NCI-H2107 (cell line): ENCODE measurements at places on chromosomes 13 and 19.
A peak's percentile ranks its signal among the peaks of the same experiment; 100 is the strongest.

GRCh38 chr19:8335343-8336071 is 7.6 kb downstream of the KANK3 start:
- DNase-seq: no peak

- no peak for DNase-seq
Measured at GRCh38 chr19:33686687-33687480, 65.1 kb downstream of the CHST8 start.

DNA sequence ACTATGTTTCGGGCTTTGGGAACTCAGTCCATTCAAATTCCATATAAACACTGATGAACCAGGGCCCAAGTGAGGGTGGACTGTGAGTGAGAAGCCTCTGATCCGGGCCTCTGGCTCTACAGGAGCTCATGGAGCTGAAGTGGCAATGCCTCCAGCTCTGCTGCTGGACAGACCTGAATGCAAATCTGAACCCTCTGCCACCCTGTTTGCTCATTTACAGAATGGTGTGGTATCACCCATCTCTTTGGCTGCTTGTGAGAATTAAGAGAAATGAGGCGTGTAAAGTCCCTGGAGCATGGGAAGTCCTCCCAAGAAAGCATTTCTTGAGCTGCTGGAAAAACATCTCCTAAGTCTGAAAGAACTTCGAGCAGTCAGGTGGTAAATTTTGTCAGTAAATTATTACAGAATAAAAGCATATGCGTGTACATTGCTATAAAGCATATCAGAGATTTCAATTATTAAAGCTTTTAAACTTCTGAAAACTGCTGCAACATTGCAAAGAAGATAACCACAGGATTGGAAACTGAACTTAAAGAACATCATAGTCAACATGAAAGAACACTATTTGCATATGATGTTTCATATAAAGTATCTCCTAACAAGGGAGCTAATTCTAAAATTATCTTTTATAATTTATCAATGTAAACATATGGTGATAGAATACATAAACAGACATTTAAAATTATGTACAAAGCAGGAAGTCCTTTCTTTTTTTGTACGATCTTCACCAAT is 369.0 kb downstream of the UQCRFS1 start:
- no peak for DNase-seq

DNA sequence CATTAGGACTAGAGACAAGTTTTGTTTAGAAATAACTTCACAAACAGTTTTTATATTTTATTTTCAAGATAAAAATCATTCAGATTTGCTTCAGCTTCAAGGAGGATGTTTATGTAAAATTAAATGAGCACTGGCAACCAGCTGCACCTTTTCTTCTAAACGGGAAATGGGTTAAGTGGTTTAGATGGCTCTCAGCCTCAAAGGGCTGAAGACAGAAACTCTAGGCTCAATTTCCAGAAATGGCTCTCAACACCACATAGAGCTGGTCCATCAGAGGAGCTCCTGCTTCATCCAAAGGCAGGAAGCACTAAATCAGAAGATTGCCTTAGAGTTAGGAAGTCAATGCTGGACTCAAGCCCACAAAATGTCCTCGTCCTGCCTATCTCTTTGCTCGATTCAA is 74.7 kb downstream of the ZNF429 start:
- no peak for DNase-seq

GRCh38 chr19:46471116-46471733 is at the start of gene PNMA8A:
TSS of gene PNMA8A (minus strand) at chr19:46471563. CDS start at chr19:46471035, 528 bp downstream.
- DNase-seq: peak; percentile 49

DNA sequence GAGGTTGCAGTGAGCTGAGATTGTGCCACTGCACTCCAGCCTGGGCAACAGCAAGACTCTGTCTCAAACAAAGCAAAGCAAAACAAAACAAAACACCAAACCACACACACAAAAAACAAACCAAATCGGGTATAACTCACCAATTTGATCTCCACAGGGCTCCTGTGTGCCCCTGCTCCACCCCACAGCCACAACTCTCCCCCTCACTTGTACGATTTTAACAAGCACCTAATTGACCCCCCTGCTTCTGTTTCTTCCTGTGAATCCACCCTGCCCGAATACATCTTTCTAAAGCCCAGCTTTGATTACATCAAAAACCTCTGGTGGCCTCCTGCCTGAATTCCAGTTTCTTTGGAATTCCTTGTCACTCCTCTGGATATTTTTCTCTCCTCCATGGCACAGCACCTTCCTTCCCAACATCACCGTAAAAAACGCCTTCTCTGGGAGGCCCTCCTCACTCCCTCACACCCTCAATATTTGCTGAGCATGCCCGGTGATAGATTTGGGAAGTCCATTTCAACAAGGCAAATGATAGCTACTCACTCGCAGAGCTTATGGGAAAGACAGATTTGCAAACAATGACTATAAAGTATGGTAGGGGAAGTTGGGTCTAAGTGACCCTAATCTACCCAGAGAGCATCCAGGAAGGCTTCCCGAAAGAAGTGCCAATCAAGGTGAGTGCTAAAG is 11.6 kb upstream of the RANBP3 start:
- DNase-seq: no peak

DNA sequence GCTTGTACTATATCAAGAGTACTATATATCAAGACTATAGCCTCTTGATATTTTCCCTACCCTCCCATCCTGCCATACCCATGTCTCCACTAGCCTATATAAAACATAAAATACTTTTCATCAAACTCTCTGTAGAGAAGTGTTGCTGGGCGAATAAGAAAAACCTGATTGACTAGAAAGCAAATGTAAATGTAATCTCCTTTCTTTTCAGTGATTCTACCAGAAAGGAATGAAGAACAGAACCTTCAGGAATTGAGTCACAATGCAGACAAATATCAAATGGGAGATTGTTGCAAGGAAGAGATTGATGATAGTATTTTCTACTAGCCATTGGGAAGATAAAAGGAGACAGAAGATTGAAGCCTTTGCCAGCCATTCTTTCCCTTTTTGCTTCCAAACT is 89.2 kb downstream of the KCNRG start:
- DNase-seq: no peak

DNA sequence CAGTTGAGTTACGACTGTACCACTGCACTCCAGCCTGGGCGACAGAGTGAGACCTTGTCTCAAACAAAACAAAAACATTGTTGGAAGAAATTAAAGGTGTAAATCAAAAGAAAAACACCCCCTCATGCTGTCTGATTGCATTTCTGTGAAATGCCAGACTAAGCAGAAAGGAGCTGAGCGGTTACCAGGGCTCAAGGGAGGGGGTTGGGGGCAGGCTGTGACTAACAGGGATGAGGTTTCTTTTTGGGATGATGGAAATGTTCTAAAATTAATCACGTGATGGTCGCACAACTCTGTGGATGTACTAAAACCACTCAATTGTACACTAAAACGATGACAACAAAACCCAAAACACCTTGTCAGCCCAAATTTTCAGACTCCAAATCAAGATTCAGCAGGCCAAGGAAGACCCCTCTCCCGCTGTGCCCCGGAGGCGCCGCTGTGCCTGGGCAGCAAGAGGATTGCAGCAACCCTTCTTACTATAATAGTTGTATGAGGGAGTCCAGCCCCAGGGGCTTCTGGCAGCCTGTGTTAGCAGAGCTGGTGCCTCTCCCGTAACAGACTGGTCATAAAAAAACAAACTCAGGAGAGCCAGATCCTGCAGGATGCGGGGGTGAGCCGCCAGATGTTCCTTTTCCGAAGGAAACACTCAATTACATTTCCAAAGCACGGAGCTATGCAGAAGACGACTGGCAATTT is 20.9 kb downstream of the CAPS start:
- DNase-seq: no peak

DNA sequence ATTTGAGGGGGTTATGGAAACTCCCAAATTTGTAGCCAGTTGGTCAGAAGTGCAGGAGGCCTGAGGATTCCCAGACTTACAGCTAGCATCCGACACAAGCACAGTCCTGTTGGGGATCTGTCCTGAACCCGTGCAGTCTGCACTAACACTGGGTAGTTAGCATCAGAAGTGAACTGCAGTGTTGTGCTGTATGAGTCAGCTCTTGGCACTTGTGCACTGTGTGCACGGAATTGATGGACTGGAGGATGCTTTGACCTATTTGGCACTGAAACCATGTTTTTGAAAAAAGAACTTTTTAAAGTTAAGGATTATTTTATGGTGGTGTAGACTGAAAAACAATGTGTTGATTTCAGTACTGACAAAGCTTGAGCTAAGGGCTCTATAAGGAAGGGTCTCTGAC is 279.0 kb downstream of the NHLRC3 start:
- DNase-seq: no peak

GRCh38 chr19:10226376-10227025 is 4.6 kb downstream of the S1PR2 start:
- no peak for DNase-seq

DNA sequence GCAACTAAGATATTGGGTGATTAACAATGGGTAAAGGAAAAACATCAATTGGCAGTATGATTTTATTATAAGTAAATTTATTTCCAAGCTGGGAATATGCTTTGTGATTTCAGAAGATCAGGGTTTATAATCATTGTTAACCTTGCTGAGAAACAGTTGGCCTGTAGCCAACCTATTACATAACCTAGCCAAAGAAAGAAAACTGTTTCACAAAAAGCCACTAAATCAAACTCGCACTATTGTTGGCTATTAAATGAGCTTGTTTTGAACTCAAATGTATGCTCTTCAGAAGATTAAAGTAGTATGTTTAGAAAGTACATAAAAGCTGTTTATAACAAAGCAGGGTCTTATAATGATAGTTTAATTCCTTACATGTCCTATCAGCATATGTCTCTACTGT is 151.7 kb downstream of the LHFPL6 start:
- peak; percentile 20 for DNase-seq

GRCh38 chr13:59890054-59890453 is 273.7 kb downstream of the DIAPH3 start:
- no peak for DNase-seq

DNA sequence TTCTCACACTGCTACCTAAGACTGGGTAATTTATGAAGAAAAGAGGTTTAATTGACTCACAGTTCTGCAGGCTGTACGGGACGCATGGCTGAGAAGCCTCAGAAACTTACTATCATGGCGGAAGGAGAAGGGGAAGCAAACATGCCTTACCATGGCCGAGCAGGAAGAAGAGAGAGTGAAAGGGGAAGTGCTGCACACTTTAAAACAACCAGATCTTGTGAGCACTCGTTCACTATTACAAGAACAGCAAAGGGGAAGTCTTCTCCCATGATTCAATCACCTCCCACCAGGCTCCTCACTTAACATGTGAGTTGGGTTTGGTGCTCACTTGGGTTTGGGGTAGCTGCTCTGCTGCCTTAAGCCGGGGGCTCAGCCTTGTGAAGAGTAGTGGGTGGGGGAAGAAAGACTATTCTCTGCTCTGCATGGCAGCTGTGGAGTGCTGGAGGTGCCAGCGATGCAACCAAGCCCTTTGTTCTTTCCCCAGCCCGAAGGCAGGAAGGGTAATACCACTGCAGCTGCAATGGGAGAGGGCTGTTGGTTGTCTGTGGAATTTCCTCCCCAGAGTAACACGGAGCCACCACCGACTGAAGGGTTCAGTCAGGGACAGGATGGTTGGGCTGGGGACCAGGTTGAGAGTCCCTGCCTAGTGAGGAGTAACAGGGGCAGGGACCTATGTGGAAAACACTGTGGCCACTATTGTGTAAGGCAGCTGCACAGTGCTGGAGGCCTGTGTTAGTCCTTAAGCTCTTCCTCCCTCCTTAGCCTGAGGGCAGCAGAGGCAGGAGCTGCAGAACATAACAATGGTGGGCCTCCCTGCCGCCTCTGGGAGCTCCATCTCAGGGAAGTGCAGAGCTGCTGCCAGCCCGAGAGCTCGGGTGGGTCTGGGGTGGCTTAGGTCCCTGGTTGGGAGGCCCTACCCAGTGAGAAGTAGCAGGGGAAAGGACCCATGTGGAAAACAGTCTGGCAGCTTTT is 1262.5 kb downstream of the EFNB2 start:
- no peak for DNase-seq

DNA sequence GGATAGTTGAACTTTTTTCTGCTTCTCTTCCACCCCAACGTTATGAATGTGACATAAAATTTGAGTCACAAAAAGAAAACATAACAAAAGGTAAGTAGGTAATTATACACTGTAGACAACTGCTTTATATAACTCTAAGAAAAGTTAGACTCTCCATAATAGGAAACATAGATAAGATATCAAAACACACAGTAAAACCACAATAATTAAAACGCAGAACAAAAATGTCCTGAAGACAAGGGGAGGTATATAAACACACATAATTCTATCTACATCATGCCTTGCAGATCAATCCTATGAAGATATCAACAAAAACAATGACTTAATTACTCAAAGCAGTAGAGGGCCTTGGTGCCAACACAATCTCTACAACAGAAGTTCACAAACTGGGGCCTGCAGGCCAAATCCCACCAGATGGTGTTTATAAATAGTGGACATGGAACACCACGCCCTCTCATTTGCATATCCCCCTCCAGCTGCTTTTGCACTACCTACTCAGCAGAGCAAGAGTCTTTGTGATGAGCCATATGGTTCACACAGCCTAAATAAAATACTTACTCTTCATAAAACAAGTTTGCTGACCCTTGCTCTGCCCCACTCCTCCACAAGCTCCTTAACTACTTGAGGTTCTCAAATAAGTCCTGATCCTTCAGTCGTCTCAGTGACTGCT is 254.7 kb downstream of the KLF12 start:
- DNase-seq: no peak

GRCh38 chr13:42272804-42273175 is 838 bp downstream of the AKAP11 start:
- no peak for DNase-seq

DNA sequence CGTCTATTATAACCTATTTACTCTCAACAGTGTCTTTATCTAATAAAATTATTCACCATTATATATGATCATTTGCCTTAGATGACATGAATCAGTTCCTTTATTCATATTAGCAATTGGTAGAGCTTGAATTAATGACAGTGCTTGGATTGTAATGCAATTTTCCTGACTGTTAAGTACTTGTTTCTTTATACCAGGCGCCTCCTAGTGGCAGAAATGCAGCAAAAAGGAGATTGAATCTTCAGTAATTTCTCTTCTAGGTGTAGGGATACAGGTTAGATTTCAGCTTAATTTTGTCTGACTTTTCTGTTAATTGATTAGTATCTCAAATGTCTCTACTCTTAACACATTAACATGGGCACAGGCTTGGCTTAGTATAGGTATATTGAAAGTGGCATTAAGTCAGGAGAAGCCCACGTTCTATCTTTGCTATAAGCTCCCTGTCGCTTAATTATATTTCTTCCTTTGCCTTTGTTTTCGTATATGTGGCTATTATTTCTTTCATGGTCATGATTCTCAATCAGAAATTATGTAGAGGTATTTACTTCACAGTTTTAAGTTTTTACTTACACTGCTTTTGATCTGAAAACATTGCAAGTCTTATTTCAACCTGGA is 9.1 kb upstream of the LHFPL6 start:
- peak; percentile 64 for DNase-seq

GRCh38 chr19:48807590-48808308 is 3.1 kb downstream of the BCAT2 start:
- no peak for DNase-seq
